Activated CD4-positive, alpha-beta T cell treated with anti-CD3 and anti-CD28 coated beads, Interleukin-2, amount 10 ng/mL, durations not matched to agents 7 days and 5 days (primary cell): ENCODE measurements at places on chromosomes 6 and 20. TPM values are rescaled to one million over a fixed set of nuclear protein-coding genes. Genes with fewer than 3 reads are reported as not detected.

GRCh38 chr6:154805288-154805911, 72.2 kb downstream of the SCAF8 start:
- no peak for DNase-seq

DNA sequence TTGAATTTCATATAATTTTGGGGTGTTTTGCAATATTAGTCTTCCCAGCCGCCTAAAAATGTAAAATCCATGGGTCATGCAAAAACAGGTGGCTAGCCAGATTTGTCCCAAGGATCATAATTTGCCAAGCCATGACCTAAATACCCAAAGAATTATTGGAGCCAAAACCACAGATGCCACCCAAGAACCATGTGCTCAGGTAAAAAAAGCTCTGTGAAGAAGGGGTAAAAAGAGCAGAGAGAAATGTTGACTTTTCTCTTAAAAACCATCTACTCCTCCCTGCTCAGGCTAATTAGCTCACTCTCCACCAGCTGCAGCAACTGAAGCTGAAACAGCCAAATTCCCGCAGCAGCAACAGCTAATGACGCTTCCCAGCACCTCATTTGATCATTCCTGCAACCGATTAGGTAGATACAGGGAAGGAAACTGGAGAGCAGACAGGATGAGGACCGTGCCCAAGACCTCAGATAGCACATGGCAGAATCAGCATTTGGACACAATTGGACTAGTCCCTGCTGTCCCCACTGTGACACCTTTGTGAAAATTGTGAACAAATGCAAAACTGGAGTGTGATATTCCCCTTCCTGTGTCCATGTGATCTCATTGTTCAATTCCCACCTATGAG, 107.9 kb upstream of the NXT1 start:
- DNase-seq = no peak

DNA sequence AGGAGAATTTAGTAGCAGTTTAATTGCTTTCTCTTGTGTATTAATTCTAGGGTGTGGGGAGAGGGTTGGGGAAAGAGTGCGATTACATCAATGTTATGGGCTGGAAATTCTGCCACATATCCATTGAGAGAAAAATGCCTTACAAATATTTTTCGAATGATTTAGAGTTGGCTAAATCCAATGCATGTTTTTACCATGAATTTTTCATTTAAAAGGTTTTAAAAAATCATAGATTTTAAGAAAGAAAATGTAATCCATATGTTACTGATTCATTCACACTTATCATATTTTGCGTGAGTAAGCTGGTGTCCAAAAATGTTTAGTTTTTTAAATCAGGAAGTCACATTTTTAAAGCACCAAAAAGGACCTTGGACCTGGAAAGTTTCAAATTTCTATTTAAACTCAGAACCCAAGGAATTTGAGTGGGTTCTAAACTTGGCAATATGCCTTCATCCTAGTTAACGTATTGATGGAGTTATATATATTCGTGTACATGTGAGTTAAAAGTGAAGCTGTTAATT, 627.4 kb upstream of the CITED2 start:
- no peak for DNase-seq

- no peak for DNase-seq
Observed at GRCh38 chr6:21771626-21772320, 178.2 kb downstream of the SOX4 start.

DNA sequence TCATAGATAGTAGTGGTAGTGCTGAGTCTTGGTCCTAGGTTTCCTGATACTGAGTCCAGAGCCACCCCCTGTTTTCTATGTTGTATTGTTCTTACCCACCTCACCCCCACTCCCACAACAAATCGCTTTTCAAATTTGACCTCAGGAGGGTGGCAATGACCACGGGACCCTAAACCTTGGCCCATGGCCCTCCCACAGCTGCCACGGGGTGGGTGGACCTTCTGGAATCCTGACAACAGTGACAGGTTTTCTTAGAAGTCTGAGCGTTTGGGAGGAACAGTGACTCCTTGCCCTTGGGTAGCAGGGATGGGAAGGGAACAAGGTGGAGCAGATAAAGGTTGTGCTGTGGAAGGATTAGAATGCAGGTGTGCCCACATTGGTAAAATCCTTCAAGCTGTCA, 36.9 kb downstream of the TGM3 start:
- no peak for DNase-seq

DNA sequence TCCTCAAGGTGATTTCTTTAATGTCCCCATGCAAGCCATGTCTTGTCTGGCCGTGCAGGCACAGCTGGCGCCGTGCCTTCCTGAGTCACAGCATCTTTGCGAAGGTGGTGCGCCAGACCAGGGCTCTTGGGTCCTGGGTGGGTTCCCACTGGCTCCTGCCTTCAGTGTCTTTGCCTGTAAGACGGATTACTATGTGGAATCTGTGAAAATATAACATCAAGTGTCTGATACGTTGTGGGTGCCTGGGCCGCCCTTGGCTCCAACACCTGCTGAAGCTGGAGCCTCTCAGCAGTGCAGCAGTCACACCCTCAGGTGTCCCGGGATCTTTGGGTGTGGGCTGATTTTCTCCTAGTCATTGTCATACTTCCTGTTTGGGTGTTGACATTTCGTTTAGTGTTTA, 3.2 kb downstream of the OSBPL2 start:
- DNase-seq = no peak

- DNase-seq = no peak
Observed at GRCh38 chr20:15643713-15644112, 929.5 kb downstream of the KIF16B start.

GRCh38 chr6:42968783-42969182, 8.2 kb downstream of the GNMT start:
- no peak for DNase-seq

DNA sequence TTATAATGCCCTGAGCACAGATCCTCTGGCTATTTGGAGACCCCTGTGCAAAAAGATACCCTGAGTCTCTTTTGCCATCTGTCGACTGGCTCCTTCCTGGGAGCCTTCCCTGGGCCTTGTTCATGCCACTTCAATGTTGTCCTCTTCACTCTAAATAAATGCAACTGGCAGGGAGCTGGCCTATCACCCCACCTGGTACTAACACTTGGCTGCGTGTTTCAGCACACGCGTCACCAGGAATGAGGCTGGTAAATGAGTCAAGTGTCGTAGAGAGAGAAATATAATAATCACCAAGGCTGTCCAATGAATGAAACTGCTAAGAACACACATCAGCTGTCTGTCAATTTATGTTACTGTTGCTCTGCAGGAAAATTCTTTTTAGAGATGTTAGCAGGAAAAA, 374.6 kb upstream of the JARID2 start:
- no peak for DNase-seq

- DNase-seq = no peak
Observed at GRCh38 chr20:59754551-59754950, 150.2 kb downstream of the PHACTR3 start.

DNA sequence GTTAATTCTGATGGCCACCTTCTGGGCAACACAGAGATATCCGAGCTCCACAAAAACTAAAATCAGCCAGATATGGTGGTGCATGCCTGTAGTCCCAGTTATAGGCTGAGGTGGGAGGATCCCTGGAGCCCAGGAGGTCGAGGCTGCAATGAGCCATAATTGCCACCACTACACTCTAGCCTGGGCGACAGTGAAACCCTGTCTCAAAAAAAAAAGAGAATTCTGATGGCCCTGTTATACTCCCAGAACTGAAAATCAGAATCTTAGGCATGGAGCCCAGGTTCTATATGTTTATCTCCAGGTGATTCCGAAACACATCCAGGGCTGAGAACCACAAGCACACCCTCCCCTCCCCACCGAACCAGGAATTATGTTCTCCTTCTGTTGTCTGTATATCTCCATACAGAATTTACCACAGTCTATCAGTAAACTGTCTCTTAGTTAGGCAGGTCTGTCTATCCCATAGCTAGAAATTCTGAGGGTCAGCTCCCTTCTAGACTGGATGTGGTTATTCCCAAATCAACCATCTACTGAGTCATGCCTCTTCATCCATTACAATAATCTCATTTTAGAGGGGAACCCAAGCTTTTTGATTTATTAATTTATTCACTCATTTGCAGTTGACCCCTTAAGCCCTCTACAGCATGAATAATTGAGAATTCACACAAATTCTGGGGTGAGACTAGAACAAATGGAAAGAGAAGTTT, 24.8 kb upstream of the CCND3 start:
- no peak for DNase-seq

- DNase-seq = no peak
Observed at GRCh38 chr6:116365743-116366142, 5.0 kb upstream of the DSE start.

GRCh38 chr6:150535151-150535804, 64.4 kb upstream of the PLEKHG1 start:
- no peak for DNase-seq

DNA sequence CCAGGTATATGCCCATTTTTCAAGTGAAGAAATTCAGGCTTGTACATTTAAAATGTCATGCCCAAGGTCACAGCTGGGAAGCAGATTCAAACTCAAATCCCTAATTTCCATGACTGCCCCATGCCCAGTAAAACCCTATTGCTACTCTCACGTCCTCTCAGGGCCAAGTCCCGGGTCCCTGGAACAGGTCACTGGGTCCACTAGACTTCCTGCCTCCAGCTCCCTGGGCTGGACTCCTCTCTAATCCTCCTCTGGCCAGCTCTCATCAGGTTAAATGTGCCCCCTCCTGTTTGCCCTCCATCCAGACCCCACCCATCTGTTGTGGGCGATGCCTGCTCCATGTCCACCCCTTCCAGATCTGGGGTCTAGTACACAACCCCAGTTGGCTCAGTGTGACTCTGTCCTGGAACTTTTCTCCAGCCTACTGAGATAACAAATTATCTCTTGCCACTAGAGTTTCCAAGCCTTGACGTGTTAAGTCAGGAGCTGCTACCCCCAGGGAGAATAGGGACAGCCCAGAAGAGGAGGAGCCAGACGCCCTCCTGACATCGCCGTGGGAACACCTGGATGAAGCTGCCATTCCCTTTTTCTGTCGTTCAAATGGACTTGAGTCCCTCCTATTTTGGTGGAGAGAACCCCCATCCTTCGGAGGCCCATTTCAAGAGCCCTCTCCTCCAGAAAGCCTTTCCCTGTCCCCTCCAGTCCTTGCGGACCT, 3.7 kb upstream of the SPDEF start:
- no peak for DNase-seq

GRCh38 chr6:119066517-119066916, 11.9 kb downstream of the FAM184A start:
- DNase-seq = no peak

DNA sequence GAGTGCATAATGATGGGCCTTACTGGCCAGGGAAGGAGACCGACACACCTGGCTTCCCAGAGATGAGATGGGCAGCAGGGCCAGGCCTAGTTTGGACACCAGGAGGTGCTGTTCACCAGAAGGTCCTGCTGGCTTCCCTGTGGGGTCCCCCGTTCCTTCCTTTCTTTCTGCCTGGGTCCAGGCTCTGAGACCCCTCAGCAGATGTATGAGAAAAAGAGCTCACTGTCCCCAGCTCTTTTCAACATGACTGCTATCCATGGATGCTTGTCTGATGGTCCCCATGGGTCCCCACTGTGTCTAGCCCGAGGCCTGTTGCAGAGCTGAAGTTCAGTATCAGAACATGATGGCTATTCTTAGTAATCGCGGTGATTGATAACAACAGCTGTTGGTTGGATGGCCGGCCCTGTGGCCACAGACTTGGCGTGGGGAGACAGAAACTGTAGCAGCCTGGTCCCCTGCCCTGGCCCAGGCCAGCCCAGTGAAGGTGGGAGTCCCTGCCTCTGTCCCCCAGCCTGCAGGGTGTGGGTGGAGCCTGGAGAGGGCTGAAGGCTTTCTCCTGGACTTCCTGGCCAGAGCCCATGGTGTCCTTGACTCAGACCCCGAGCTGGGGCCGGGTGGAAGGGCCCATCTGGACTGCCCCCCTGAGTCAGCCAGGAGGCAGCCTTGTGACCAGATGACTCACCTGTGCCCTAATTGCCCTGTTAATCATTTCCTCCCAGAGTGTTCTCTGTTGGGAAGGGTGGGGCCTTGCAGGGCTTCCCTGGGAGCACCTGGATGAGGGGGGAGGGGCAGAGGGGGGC, 9.9 kb upstream of the BAK1 start:
- peak; percentile 49 for DNase-seq

DNA sequence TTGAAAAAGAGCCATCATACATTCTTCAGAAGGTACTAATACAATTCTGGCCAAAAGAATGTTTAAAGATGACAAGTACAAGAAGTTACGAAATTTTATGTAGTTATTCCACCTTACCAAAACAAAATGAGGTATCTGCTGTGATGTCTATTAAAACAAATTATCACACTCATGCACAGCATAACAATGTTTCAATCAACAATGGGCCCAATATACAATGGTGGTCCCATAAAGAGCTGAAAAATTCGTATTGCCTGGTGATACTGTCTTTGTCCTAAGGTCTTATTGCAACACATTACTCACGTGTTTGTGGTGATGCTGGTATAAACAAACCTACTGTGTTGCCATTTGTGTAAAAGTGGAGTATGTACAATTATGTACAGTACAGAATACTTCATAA, 3.6 kb upstream of the NUP153 start:
- no peak for DNase-seq

- no peak for DNase-seq
Observed at GRCh38 chr6:53474010-53474409, 70.9 kb downstream of the GCLC start.

- no peak for DNase-seq
Observed at GRCh38 chr20:2314759-2315439, 19.1 kb downstream of the TGM3 start.

- no peak for DNase-seq
Observed at GRCh38 chr6:110781522-110782214, 33.6 kb downstream of the CDK19 start.

DNA sequence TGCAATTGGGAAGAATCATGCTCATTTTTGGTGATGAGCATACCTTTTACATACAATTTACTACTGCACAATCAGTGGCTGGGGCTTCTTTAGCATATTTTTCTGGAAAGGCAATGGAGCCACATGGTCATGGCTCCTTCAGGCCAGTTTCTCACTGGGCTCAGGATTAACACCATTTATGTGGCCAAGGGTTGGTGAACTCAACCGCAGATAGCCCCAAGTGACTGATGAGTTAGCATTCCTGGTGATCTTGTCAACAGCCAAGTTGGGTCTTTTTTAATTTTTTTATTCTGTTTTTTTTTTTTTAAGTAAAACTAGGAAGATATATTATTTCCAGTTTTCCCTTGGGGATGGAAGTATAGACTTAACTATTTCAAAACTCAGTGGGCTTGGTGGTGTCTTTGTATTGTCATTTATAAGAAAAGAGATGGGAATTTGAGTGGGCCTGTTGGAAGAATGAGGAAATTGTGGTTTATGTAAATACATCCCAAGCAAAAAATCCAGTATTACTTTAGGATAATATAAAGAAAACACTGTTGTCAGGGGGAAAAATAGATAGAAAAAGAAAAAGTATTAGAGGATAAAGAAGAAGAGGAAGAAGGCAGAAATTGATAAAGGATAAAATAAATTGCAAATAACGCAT, 397.4 kb downstream of the MAFB start:
- no peak for DNase-seq

Gene DSP
- total RNA-seq = 0.10 TPM

Gene DYNLT1
- 81.4 TPM for total RNA-seq

Gene LST1
- total RNA-seq = 36.8 TPM

Gene NELFCD
- total RNA-seq = 98.2 TPM

Gene PPIL6
- 0.22 TPM for total RNA-seq

Gene STMN3
- 54.4 TPM for total RNA-seq

Gene TBXT
- total RNA-seq = not detected

Gene CGAS
- total RNA-seq = 27.9 TPM

Gene ADGRB3
- total RNA-seq = not detected

Gene SIGLEC1
- total RNA-seq = not detected

Gene EYS
- not detected for total RNA-seq

Gene SLC39A7
- total RNA-seq = 34.8 TPM
